CD4-positive, alpha-beta T cell treated with Interferon alpha-2 for 1 hour (primary cell): ENCODE measurements at places on chromosomes 1 and 21.

GRCh38 chr1:8974551-8974950 lies 28.9 kb downstream of the CA6 start:
- DNase-seq: no peak

DNA sequence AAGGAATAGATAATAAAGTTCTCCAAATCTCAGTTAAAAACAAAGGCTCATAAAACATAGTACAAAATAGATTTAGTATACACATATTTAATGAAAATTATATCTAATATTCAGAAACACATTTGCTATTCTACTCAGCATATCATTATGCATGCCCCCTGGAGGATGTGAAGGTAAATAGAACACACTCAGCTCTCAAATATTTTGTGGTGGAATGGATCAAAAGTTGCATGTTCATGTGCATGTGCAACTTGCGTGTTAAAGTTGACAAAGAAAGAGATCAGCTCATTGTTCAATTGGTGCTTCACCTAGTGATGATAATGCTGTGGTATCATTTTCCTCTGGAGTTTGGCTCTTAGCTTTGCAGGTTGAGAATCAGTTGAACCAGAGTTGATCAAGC lies 4.9 kb upstream of the ZNF644 start:
- no peak for DNase-seq

DNA sequence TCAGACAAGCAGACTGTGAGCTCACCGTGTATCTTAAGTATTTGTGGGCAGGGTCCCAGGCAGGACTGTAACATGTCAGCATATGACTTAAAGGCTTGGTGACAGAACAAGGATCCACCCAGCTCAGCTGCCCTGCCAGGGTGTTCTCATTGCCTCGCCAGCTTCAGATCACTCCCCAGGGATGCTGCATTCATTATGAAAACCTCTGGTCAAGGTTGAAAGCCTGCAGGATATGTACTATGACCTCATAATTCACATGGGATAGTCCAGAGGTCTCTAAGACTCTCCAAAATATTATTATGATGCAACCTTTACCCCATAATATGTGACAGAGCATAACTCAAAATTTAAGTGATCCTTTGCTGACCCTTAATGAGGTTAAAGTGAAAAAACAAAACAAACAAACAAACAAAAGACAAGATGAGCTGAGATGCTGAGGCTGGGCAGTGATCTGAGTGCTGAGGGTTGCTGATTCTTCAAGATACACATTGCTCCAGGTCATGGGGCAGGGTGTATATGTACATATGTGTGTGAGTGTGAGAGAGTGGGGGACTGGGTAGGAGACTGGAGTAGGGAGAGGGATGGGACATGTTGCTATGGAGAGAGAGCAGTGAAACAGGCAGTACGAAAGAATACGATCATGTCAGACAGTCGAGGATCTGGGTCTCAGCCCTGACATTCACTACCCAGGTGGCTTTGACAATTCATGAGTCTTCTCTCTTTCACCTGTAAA lies 98.8 kb upstream of the DUSP10 start:
- DNase-seq: no peak

DNA sequence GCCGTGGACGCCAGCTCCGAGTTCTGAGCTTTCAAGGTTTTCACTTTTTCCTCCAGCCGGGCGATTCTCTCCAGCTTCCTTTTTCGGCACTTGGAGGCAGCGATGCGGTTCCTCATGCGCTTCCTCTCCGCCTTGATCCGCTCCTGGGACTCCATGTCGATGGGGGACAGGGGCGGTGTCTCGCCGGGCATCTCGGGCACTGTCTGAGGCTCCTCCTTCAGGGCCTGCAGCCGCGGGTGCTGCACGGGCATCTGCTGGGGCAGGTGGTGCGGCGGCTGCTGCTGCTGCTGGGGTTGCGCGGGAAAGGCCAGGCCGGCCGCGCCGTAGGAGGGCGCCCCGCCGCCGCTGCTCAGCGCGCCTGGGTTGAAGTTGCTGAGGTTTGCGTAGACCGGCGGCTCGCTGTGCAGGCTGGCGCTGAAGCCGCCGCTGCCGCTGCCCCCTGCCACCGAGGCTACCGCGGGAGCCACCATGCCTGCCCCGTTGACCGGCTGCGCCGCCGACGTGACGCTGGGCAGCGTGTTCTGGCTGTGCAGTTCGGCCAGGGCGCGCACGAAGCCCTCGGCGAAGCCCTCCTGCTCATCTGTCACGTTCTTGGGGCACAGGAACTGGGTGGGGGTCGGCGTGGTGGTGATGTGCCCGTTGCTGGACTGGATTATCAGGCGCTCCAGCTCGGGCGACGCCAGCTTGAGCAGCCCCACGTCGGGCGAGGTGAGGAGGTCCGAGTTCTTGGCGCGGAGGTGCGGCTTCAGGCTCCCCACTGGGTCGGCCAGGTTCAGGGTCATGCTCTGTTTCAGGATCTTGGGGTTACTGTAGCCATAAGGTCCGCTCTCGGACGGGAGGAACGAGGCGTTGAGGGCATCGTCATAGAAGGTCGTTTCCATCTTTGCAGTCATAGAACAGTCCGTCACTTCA lies 1.4 kb downstream of the JUN start:
- DNase-seq: peak; percentile 65

GRCh38 chr1:74652711-74653139 lies 20.9 kb downstream of the ERICH3 start:
- no peak for DNase-seq

GRCh38 chr1:46148318-46148717 lies 15.9 kb upstream of the PIK3R3 start:
- no peak for DNase-seq

GRCh38 chr1:224435999-224436398 lies 1.4 kb upstream of the WDR26 start:
- DNase-seq: no peak

- peak; percentile 40 for DNase-seq
Measured at GRCh38 chr1:59976194-59977074, 49.9 kb upstream of the CYP2J2 start.

GRCh38 chr21:26374817-26375216 lies 198.3 kb downstream of the CYYR1 start:
- no peak for DNase-seq

GRCh38 chr21:42614396-42614795 lies 39.0 kb upstream of the PDE9A start:
- DNase-seq: peak; percentile 68

DNA sequence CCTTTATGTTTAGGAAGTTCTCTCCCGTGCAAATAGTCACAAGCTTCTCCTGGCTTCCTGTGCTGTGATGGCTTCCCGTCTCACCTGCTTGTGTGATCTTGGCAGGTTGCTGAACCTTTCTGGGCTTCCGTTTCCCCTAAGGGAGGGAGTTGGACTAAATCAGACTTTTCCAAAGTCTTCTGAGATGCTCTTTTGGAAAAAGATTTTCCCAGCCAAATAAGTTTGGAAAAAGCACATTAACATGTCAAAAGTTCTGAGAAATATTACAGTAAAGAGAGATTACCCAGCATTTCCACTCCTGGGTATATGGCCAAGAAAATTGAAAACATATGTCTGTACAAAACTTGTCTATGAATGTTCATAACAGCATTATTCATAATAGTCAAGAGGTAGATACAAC lies 36.0 kb upstream of the TENT5C start:
- no peak for DNase-seq

- DNase-seq: no peak
Measured at GRCh38 chr1:28162151-28162550, 14.3 kb downstream of the PTAFR start.

DNA sequence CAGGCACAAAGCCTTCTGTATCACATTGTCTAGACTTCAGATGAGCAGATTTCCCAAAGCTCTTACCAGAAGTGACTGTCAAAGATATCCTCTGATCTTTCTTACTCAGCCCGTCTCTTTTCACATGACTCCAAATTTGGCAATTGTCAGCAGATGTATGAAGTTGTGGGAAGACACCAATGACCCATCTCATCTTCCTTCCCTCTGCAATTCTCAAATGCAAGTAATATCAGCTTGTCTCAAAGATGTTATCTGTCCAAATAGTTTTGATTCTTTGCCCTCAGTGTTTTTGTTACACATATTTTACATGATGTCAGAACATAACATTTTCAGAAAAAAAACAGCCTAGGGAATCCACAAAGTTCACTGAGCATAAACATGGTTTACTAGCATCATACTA lies 45.1 kb upstream of the RGS2 start:
- no peak for DNase-seq

DNA sequence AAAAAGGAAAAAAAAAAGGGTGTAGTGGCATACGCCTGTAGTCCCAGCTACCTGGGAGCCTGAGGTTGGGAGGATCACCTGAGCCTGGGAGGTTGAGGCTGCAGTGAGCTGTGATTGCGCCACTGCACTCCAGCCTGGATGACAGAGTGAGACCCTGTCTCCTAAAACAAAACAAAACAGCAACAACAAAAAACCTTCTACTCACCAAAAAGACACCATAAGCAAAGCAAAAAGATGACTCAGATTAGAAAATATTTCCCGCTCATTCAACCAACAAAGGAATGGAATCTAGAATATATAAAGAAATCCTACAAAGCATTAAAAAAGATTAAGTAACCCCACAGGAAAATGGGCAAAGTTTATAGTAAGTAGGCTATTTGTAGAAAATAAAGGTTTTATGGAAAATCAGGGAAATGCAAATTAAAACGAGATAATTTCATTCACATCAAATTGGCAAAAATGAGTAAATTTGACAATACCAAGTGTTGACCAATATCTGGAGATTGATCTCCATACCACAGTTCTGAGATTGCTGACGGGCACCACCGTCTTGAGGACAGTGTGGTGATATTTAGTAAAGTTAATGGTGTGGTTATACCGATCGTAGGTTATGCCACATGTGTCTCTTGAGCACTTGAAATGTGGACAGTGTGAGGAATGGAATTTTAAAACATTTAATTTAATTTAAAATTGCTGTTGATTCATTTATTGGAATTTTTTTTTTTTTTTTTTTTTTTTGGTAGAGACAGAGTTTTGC lies 54.0 kb downstream of the PIK3CD start:
- no peak for DNase-seq
